ENCODE measurements at places on chromosomes 2 and 18. TPM values are rescaled to one million over a fixed set of nuclear protein-coding genes. Genes with fewer than 3 reads are reported as not detected.

Gene MYOM1
- not detected for total RNA-seq

Gene ASB18
- 1.1 TPM for total RNA-seq

Gene CDH19
- total RNA-seq, result not detected

DNA sequence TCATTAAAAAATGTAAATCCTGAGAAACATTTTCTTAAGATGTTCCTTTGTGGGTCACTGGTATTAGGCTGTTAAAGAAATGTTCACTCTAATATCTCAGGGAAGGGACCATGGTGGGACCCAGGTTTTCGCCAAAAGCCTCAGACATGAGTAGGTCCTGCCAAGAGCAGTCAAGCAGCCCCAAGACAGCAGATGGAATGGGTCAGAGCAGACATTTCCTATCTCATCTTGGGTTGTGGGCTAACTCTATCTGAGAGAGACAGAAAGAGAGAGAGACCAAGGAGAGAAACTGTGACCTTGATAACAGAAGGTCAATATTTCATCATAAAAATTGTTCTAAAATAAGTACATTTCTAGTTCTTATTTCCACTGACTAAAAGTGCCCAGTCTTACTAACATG is 661.7 kb downstream of the TSN start:
- no peak overlapping the region for H3K4me3 ChIP-seq
- H3K27me3 ChIP-seq, result no peaks in the 10 kb centered on the region
- DNase-seq, result no peak
- H3K27ac ChIP-seq, result no peak overlapping the region

GRCh38 chr18:9894454-9895068 is 8.8 kb downstream of the TXNDC2 start:
- no peaks in the 10 kb centered on the region for H3K27me3 ChIP-seq
- H3K4me1 ChIP-seq, result 0 out of 2 replicates have a peak, but pooled peaks cover 4% of the 10 kb centered on the region
- H3K36me3 ChIP-seq, result no peaks in the 10 kb centered on the region
- H3K4me3 ChIP-seq, result no peak overlapping the region

Gene IL1R2
- not detected for total RNA-seq

- H3K36me3 ChIP-seq, result peaks cover 86% of the 10 kb centered on the region
- H3K27ac ChIP-seq, result no peak overlapping the region
- no peak overlapping the region for H3K4me3 ChIP-seq
- DNase-seq, result no peak
Observed at GRCh38 chr2:75513616-75514170, 47.0 kb downstream of the EVA1A start.

DNA sequence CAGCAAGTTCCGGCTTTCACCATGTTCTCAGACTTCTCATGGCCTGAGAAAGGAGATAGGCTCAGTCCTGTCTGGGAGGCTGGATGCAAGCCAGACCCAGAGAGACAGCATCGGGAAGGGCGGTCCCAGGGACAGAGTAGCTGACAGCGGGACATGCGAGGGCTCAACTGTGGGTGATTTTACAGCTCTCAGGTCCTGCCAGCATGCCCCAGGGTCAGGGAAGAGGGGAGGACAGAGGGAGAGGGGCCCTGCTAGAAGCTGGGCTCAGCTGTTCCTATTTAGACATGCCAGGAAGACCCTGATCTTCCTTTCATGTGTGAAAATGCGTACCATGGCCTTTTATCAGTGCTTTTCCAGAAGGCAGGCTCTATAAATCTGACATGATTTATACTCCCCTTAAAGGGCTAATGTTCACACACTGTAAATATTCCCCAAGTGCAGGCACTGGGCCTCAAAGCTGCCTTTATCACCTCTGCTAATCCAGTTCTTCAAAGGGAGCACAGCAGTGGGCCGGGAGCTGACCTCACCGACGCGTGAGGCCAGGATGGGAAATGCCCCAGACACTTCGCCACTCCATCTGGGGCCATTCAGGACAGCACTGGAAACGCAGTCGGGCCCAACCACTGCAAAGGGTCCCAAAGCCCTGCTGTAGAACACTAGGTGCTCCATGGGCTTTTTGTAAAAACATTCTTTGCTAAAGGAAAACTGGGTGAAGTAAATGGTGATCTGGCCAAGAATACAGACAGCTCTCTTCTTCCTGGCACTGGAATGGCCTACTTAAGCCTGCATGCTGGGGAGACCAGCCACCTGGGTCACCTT is 96.1 kb upstream of the LMAN1 start:
- H3K36me3 ChIP-seq, result no peaks in the 10 kb centered on the region
- DNase-seq, result no peak
- no peak overlapping the region for H3K4me3 ChIP-seq
- no peaks in the 10 kb centered on the region for H3K27me3 ChIP-seq
- H3K4me1 ChIP-seq, result 0 out of 2 replicates have a peak, but pooled peaks cover 5% of the 10 kb centered on the region
- H3K27ac ChIP-seq, result no peak overlapping the region

DNA sequence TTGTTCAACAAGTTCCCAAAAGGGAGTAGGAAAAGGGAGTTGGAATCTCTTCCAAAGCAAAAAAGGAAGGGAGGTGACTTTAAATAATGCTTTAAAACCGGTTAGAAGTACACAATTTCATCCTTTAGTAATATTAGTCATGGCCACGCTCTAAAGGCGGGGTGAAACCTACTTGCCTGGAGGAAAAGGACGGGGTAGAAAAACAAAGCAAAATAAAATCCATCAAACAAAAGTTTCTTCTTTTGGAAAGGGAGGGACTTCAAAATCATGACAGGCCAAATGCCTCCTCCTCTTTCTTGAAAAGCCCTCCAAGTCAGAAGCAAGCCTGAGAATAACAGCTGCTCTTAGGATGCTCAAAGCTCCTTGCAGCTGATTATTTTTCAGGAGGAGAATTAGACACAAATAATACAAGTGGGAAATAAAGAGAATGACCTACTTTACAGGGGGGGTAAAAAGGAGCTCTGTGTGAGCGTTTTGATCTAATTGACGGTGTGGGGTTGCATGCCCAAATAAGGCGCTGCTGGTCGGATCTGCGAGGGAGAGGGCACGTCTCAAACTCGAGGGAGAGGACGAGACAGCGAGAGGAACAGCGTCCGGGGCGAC is 1.8 kb upstream of the NPAS2 start:
- H3K4me3 ChIP-seq, result peak overlapping the region; percentile 53
- no peaks in the 10 kb centered on the region for H3K36me3 ChIP-seq

Gene TRAF3IP1
- 6.9 TPM for total RNA-seq

DNA sequence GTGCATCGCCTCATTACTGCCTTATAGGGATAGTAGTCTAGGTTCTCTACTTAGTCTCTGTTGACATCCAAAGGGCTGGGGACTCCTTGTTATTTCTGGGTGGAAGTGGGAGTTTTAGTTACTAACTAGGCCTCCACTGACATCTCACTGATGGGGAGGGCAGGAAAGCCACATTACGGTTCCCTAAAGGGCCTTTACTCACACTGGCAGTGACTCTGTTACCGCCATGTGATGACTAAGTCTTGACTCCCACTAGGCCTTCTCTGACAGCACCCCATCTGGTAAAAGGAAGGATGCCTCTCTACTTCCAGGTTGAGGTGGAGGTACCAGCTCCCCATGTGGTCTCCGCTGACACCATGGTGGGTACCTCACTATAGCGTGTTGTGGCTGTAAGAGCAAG is 14.0 kb upstream of the BCL2L11 start:
- no peak overlapping the region for H3K27ac ChIP-seq
- no peaks in the 10 kb centered on the region for H3K36me3 ChIP-seq
- peaks cover 8% of the 10 kb centered on the region for H3K27me3 ChIP-seq
- no peak overlapping the region for H3K4me3 ChIP-seq
- no peak for DNase-seq
- H3K4me1 ChIP-seq, result no peaks in the 10 kb centered on the region

- no peaks in the 10 kb centered on the region for H3K27me3 ChIP-seq
- no peaks in the 10 kb centered on the region for H3K4me1 ChIP-seq
- no peak for DNase-seq
- no peaks in the 10 kb centered on the region for H3K36me3 ChIP-seq
- H3K4me3 ChIP-seq, result no peak overlapping the region
Observed at GRCh38 chr18:69889009-69889408, 58.7 kb downstream of the CD226 start.

Gene LRRC30
- not detected for total RNA-seq

Gene IL36B
- not detected for total RNA-seq

Gene PSMA8
- total RNA-seq, result not detected

DNA sequence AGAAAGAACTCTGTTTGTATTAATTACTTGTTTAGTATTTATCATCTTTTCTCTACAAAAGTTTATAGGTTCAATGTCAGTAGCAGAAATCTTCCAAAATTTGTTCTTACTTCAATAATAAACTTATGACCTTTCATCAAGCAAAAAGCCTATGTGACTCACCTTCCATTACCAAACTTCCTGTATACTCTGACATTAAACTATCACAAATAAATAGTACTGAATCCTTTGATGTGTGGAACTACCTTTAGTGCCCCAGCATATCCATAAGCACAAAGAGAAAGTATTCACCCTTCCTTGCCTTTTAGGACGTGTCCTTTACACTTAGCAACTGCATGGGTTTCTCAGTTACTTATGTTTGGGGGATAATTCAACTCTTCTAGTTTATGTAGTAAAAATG is 166.0 kb downstream of the EHBP1 start:
- no peaks in the 10 kb centered on the region for H3K4me1 ChIP-seq
- no peak for DNase-seq
- no peaks in the 10 kb centered on the region for H3K27me3 ChIP-seq
- peaks cover 45% of the 10 kb centered on the region for H3K36me3 ChIP-seq

- H3K4me3 ChIP-seq, result no peak overlapping the region
- no peaks in the 10 kb centered on the region for H3K4me1 ChIP-seq
- no peaks in the 10 kb centered on the region for H3K27me3 ChIP-seq
- no peak overlapping the region for H3K27ac ChIP-seq
Observed at GRCh38 chr2:71658771-71659170, 205.4 kb downstream of the DYSF start.

Gene ALK
- not detected for total RNA-seq

GRCh38 chr2:30666266-30666874 is 140.9 kb downstream of the CAPN13 start:
- DNase-seq, result peak; percentile 80
- peak overlapping the region; percentile 93 for H3K27ac ChIP-seq
- H3K4me3 ChIP-seq, result no peak overlapping the region
- no peaks in the 10 kb centered on the region for H3K36me3 ChIP-seq
- no peaks in the 10 kb centered on the region for H3K27me3 ChIP-seq
- peaks cover 43% of the 10 kb centered on the region for H3K4me1 ChIP-seq

- no peaks in the 10 kb centered on the region for H3K27me3 ChIP-seq
- H3K27ac ChIP-seq, result peak overlapping the region; percentile 89
- no peak overlapping the region for H3K4me3 ChIP-seq
- peak; percentile 79 for DNase-seq
- H3K4me1 ChIP-seq, result peaks cover 61% of the 10 kb centered on the region
Observed at GRCh38 chr2:173053043-173053699, 22.5 kb upstream of the MAP3K20 start.

DNA sequence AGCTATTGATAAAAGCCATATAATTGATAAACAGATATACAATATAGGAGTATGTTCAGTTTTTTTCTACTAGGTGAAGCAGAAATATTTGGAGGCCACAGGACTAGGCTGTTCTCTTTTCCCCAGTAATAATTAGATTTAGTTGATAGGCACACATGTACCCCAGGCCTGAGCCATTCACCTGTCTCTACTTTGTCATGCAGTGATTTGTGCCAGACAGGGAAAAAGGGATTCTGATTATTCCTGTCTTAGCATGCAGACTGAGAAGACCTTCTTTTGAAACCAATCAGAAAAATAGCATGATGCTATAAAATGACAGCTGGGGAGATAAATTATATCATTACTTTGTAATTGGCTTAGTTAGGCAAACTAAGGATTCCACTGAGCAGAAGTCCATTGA is 94.3 kb downstream of the DOCK10 start:
- peaks cover 24% of the 10 kb centered on the region for H3K4me1 ChIP-seq
- H3K36me3 ChIP-seq, result no peaks in the 10 kb centered on the region
- H3K27ac ChIP-seq, result peak overlapping the region; percentile 78
- DNase-seq, result no peak

DNA sequence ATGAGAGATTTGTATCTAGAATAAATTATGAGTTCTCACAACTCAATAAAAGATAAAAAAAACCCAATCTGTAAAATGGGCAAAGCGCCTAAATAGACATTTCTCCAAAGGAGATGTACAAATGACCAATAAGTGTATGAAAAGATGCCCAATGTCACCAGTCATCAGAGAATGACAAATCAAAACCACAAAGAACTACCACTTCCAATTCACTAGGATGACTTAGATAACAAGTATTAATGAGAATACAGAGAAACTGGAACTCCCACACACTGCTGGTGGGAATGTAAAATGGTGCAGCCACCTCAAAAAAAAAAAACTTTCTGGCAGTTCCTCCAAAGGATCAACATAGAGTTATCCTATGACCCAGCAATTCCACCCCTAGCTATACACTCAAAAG is 17.4 kb upstream of the COL6A3 start:
- H3K4me1 ChIP-seq, result peaks cover 59% of the 10 kb centered on the region
- H3K4me3 ChIP-seq, result no peak overlapping the region
- no peaks in the 10 kb centered on the region for H3K27me3 ChIP-seq
- DNase-seq, result peak; percentile 88
- H3K36me3 ChIP-seq, result no peaks in the 10 kb centered on the region

Gene ZNF532
- total RNA-seq, result 52.6 TPM

GRCh38 chr2:201313362-201313761 is 43.8 kb downstream of the FLACC1 start:
- peak; percentile 43 for DNase-seq
- H3K4me3 ChIP-seq, result no peak overlapping the region
- no peak overlapping the region for H3K27ac ChIP-seq
- H3K36me3 ChIP-seq, result no peaks in the 10 kb centered on the region

GRCh38 chr2:53362934-53363333 is 404.7 kb upstream of the CHAC2 start:
- no peaks in the 10 kb centered on the region for H3K36me3 ChIP-seq
- DNase-seq, result no peak
- H3K27me3 ChIP-seq, result no peaks in the 10 kb centered on the region
- H3K4me3 ChIP-seq, result no peak overlapping the region

Gene DGUOK
- total RNA-seq, result 94.7 TPM

Gene FOXI3
- not detected for total RNA-seq

DNA sequence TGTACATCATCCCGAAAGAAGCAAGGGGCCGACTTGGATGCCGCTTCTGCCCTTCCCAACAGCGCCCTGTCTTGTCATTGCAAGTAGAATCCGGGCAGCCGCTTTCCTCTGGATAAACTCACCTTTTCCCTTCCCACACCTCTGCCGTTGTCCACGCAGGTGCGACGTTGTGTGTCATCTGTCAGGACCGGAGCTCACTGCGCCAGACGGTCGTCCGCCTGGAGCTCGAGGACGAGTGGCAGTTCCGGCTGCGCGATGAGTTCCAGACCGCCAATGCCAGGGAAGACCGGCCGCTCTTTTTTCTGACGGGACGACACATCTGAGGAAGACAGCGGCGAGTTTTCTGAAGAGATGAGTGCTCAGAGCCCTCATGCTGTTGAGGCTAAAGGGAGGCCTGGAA is 29.9 kb downstream of the NTSR2 start:
- H3K27ac ChIP-seq, result no peak overlapping the region
- peaks cover 15% of the 10 kb centered on the region for H3K27me3 ChIP-seq
- H3K4me3 ChIP-seq, result no peak overlapping the region

GRCh38 chr18:59927246-59927825 is 27.5 kb downstream of the PMAIP1 start:
- H3K27ac ChIP-seq, result no peak overlapping the region
- no peaks in the 10 kb centered on the region for H3K36me3 ChIP-seq

GRCh38 chr2:124832521-124832920 is 807.4 kb downstream of the CNTNAP5 start:
- H3K4me1 ChIP-seq, result no peaks in the 10 kb centered on the region
- no peak overlapping the region for H3K27ac ChIP-seq
- no peaks in the 10 kb centered on the region for H3K36me3 ChIP-seq

Gene FAM124B
- not detected for total RNA-seq

- no peaks in the 10 kb centered on the region for H3K27me3 ChIP-seq
- no peaks in the 10 kb centered on the region for H3K36me3 ChIP-seq
- DNase-seq, result no peak
- no peaks in the 10 kb centered on the region for H3K4me1 ChIP-seq
- H3K4me3 ChIP-seq, result no peak overlapping the region
- H3K27ac ChIP-seq, result no peak overlapping the region
Observed at GRCh38 chr2:164661349-164661748, 40.1 kb upstream of the GRB14 start.

Measured in SJSA1 (cell line).